Glomerular endothelial cell (primary cell): ENCODE measurements at places on chromosomes 2 and 18.

DNA sequence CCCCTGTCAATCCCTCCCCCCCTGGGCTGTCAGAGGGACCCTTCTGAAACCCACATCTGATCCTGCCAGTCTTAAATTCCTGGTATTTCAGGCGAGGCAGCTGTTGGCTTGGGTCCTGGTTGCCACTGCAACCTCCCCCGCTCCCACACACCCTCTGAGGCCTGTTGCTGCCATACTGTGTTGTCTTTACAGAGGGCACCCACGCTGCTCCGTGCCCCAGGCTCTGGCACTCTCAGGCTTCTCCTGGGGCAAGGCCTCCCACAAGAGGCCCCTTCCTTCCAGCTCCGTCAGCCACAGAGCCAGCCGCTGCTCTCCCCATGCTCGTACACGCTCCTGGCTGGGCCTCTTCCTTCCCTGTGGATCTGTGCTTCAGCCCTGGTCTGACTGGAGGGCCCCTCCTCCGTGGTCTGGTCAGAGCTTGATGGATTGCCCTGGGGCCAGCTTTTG lies 8.6 kb downstream of the CABLES1 start:
- no peak for DNase-seq

- no peak for DNase-seq
These were observed 35.4 kb upstream of the COL6A3 start for GRCh38 chr2:237449193-237449881.

DNA sequence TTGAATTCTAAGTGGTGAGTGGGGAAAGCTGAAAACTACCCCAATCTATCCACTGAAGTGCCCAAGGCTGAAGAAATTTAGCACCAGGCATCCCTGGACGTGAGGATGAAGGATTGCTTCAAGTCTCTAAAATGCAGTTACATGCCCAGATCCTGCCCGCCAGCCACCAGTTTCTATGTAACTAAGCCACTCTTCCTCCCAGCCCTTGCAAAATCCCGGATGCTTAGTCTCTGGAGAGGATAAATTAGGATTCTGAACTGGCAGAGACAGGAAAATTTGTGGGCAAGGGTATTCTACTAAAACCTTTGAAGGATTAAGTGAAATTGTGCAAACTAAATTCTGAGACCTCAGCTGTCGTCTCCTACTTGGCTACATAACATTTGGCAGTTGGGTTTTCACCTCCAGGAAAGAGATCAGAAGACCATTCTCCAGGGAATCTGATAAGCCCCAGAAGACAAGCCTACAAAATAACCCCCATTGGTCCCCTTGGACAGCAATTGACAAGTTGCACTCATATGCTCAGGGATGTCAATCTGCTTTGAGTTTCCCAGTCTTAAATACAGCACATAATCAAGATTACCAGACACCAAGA lies 93.9 kb upstream of the CD226 start:
- no peak for DNase-seq

- no peak for DNase-seq
These were observed 359.9 kb upstream of the SLC14A2 start for GRCh38 chr18:45255197-45255890.
